ENCODE measurements at places on chromosomes 16 and 17.

DNA sequence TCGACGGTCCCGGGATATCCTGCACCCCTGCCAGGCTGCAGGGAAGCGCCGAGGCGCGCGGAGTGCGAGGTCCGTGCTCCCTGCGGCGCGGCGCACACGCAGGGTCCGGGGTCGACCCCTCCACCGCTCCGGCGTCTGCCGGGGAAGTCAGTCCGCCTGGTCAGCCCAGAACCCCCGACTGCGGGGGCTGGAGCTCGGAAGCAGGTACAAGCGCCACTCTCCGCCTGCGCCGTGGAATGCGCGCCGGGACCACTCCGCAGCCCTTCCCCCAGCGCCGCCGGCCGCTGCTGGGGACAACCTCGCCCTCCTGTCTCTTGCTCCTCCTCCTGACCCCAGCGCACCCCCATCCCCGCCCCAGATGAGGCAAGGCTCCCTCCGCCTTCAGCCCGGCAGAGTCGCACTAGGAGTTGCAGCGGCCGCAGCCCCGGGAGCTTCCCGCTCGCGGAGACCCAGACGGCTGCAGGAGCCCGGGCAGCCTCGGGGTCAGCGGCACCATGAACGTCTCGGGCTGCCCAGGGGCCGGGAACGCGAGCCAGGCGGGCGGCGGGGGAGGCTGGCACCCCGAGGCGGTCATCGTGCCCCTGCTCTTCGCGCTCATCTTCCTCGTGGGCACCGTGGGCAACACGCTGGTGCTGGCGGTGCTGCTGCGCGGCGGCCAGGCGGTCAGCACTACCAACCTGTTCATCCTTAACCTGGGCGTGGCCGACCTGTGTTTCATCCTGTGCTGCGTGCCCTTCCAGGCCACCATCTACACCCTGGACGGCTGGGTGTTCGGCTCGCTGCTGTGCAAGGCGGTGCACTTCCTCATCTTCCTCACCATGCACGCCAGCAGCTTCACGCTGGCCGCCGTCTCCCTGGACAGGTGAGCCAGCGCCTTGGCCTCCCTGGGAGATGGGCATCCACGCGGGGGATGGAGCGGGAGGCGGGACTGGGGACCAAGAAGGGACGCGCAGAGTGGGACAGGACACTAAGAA lies at the start of gene GALR2:
GALR2 (plus strand) TSS at position 392 of the 974 bp plus-strand sequence; CDS start at position 495, 103 bp downstream.
- DNase-seq, result no peak

DNA sequence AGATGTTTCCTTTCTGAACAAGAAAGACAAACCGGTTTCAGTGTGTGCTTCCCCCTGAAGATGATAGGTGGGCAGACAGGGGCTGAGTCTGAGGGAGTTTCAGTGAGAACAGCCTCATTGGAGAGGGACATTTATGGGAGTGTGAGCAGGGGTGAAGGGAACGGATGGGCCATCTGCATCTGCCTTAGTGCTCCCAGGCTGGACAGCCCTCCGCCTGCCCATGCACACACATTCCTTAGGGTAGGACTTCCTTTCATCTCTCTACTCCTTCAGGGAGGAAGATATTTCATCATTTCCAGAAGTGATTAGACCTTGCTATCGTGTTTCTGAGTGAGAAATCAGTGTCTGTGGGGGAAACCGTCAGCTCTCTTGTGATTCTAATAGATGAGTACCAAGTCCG lies 3.8 kb downstream of the SHISA6 start:
- no peak for DNase-seq

- no peak for DNase-seq
These were observed 40.7 kb upstream of the MMP2 start for GRCh38 chr16:55438281-55438680.

GRCh38 chr17:57999496-58000017 lies 7.5 kb downstream of the SRSF1 start:
- DNase-seq, result peak; percentile 77

DNA sequence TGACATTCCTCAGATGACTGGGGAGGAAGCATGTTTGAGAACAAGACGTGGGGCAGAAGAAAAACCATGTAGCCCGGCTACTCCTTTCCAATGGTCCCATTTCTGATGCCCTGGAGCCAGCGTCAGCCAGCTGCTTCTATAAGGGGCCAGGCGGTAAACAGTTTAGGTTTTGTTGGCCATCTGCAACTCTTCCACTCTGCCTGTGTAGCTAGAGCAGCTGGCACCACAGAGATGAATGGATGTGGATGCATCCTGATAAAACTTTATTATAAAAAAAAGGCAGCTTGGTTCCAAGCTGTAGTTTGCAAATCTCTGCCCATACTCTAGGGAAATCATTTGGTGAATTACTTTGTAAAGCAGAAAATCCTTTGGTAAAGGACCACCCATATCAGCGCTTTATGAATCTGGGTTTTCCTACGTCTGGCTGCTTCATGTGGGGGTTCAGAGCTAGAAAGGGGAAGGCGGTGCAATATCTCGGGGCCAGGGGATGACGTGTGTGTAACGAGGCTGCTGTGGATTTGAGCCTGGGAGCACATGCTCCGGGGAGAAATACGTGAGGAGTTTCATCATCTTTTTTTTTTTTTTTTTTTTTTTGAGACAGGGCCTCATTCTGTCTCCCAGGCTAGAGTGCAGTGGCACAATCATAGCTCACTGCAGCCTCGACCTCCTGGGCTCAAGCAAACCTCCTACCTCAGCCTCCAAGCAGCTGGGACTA lies 3.4 kb upstream of the SRL start:
- DNase-seq, result no peak

GRCh38 chr16:22671301-22672076 lies 142.5 kb upstream of the HS3ST2 start:
- DNase-seq, result no peak

GRCh38 chr17:66661411-66662256 lies 173.3 kb upstream of the CACNG5 start:
- DNase-seq, result peak; percentile 6

- no peak for DNase-seq
These were observed 308.3 kb downstream of the SOX9 start for GRCh38 chr17:72429066-72429638.

DNA sequence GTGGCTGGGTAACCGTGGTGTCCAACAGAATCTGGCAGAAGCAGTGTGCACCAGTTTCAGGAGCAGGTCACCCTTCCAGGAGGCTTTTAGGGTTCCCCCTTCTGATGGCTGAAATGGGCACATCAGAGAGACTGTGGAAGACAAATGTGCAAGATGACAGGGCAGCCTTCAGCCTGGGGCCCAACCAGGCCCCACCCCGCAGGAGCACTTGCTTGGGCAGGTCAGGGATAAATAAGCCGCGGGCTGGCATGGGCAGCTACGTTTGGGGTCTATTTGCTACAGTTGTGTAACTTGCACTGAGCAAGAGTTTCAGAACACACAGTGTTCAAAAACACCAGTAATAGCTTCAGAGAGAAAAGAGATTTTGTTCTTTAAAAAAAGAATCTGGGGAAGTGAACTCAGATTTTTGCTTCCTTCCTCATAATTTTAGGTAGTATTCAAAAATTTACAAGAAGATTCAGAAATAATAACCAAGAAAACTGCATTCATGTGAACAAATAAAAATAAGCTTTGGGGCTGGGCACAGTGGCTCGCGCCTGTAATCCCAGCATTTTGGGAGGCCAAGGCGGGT lies 44.9 kb upstream of the BAHCC1 start:
- no peak for DNase-seq

GRCh38 chr16:31016018-31016417 lies 5.6 kb upstream of the STX1B start:
- DNase-seq, result no peak

DNA sequence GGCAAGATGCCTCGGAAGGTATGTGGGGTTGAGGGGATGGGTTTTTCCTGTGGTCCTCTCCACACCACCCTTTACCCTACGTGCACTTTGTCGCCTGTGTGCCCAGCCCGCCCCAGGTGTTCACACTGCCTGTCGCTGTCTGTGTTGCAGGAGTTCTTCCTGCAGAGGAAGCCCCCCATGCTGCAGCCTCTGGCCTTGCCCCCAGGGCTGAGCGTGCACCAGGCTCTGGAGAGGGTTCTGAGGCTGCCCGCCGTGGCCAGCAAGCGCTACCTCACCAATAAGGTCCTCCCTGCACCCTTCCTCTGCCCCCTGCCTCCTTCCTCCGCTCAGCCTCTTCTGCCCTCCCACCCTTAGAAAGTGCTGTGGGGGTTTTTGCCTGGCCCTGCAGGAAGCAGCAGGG lies 15.2 kb downstream of the PFAS start:
- no peak for DNase-seq

DNA sequence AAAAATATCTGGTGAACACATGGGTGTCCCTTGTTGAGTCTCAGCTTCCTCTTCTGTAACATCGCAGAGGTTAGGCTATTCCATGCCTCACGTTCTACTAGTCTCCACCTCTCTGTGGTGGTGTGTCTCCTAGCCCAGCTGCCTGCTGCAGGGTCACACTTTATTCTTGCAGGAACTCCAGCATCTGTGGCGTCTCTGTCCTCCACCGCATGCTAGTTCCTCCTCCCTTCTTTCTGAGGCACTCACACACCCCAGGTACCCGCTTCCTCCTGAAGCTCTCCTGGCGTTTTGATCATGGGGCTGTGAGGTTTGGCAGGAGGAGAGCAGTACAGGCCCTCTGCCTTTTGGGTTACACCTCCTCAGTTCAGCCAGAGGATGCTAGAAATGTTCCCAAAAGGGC lies 9.9 kb upstream of the TEX2 start:
- DNase-seq, result no peak

DNA sequence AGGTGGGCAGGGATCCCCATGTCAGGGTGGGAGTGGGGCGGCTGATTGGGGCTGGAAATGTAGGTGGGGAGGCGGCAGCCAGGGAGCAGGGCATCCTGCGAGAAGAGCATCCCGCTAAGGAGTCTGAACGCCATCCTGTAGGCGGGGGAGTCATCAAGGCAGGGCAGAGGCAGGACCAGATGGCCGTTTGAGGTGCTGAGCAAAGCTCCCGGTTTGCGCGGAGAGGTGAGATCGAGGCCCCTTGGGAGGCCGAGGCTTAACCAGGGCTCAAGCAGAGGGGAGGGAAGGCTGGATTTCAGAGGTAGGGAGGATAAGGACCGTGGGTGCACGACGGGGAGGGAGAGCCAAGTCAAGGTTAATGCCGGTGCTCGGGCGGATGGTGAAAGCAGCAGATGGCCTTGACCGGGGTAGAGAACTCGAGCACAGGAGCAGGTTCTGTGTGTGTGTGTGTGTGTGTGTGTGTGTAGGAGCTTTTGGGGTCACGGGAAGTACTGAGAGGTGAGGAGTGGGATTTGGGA lies 472 bp upstream of the NME2 start:
- no peak for DNase-seq

DNA sequence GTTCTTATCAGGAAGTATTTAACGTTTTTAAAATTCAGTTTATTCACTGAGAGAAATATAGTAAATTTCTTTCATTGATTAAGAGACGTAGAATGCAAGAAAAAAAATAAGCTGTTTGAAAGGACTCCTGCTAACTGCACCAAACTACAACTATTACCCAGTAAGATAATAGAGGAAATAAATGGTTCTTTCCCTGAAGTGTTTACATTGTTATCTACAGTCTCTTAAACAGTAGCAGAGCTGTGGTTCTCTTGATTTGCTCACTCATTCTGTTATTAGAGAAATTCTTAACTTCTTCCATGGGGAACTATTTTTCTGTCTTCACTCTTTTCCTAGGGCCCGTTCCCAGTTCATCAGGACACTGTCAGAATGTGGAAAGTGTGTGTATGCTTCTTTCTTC lies 973.0 kb downstream of the KCNJ2 start:
- DNase-seq, result no peak

DNA sequence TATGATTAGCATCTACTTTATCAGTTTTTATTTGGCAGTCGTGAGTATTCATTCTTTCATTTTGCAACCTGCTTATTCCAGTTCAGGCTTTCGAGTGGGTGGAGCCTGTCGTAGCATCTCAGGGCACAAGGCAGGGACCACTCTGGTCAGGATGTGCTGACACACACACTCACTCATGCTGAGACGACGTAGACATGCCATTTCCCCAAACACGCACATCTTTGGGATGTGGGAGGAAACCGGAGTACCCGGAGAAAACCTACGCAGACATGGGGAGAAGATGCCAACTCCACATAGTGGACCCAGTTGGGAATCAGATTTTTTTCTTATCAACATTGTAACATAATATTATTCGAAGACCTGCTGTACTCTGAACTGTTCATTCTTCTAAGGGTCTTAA lies 756.5 kb upstream of the RBFOX1 start:
- DNase-seq, result no peak

DNA sequence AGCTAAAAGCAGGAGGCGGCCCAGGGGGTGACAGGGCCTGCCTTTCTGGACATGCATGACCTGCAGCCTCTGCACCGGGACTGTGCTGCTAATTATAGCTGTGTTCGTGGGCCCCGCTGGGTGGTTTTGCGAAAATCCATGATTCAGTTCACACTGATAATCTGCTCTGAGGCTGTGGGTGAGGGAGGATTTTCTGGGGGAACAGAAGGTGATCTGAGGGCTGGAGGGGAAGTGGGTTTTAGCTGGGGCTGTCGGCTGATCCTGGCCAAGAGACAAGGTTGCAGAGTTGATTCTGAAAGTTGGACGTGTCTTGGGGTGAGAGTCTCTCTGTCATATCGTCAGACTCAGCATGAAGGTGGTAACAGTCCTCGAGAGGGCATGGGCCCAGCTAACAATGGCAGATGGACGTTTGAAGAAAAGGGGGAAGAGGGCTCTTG lies 187.5 kb upstream of the ZNF469 start:
- DNase-seq, result no peak

GRCh38 chr17:1000597-1001461 lies 3.9 kb downstream of the TIMM22 start:
- no peak for DNase-seq

GRCh38 chr17:71547904-71548303 lies 572.9 kb upstream of the SOX9 start:
- no peak for DNase-seq

DNA sequence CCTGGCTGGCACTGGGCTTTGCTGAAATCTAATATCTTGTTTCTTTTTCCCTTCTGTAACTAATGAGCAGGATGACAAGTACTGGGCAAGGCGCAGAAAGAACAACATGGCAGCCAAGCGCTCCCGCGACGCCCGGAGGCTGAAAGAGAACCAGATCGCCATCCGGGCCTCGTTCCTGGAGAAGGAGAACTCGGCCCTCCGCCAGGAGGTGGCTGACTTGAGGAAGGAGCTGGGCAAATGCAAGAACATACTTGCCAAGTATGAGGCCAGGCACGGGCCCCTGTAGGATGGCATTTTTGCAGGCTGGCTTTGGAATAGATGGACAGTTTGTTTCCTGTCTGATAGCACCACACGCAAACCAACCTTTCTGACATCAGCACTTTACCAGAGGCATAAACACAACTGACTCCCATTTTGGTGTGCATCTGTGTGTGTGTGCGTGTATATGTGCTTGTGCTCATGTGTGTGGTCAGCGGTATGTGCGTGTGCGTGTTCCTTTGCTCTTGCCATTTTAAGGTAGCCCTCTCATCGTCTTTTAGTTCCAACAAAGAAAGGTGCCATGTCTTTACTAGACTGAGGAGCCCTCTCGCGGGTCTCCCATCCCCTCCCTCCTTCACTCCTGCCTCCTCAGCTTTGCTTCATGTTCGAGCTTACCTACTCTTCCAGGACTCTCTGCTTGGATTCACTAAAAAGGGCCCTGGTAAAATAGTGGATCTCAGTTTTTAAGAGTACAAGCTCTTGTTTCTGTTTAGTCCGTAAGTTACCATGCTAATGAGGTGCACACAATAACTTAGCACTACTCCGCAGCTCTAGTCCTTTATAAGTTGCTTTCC lies 56.0 kb downstream of the HLF start:
- no peak for DNase-seq

GRCh38 chr16:9978160-9978725 lies 204.0 kb downstream of the GRIN2A start:
- no peak for DNase-seq
